Upper lobe of left lung (tissue), 6 donors: ENCODE measurements at places on chromosomes 16 and 17.

DNA sequence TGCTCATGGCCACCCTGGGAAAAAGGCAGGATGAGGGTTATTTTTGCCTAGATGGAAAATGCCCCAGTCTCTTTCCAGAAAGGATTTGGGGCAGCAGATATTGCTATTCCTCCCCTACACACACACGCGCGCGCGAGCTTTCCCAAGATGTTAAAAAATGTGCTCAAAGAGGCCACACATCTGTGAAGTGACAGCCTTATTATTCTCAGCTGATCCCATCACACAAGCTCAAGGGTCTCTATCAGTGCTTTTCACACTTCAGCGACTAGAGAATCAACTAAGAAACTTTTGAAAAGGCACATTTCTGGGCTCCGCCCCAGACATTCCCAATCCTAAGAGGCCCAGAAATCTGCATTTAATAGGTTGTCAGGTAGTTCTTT is 5.7 kb upstream of the RAB5C start:
- peaks cover 2% of the 10 kb centered on the region for H3K4me1 ChIP-seq
- H3K27me3 ChIP-seq: no peaks in the 10 kb centered on the region
- no peaks in the 10 kb centered on the region for H3K36me3 ChIP-seq
- H3K27ac ChIP-seq: no peak overlapping the region
- H3K4me3 ChIP-seq: no peak overlapping the region

DNA sequence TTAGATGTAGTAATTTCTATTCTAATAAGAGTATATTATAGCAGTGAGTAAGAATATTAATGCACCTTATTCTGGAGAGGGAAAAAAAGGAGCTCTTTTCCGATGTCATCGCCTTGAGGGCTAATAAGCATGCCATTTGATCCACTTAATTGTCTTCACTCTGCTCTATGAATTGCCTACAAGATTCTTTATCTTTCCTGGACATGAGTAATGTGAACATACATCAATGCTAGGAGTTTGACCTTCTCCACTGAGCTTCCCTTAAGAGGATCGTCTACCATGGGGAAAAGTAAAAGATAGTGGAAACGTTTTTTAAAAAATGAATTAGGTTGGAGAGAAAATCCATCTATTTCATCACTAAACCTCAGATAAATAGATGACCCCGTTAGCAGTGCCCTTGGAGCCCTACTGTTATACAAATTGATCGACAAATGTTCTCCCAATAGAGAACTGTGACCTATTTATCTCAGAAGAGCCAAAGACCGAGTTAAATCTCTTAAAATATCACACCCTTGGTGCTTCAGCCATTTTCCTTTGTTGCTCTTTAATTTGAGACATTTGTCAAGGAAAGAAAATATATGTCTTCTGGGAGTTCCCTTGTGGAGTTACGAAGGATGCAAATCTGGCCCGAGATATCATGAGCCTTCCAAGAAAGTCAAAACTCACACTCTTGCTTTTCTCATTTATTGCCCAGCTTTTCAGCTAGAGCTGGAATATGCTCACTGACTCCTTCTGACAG is 898.5 kb downstream of the KCNJ2 start:
- no peaks in the 10 kb centered on the region for H3K36me3 ChIP-seq
- no peak overlapping the region for H3K4me3 ChIP-seq
- DNase-seq: no peak
- no peaks in the 10 kb centered on the region for H3K4me1 ChIP-seq
- H3K27ac ChIP-seq: no peak overlapping the region

GRCh38 chr17:74150428-74151025 is 53.0 kb upstream of the RPL38 start:
- H3K4me3 ChIP-seq: no peak overlapping the region
- no peak for DNase-seq
- H3K27ac ChIP-seq: no peak overlapping the region
- no peaks in the 10 kb centered on the region for H3K27me3 ChIP-seq

GRCh38 chr17:37764383-37764782 is 19.5 kb upstream of the HNF1B start:
- DNase-seq: no peak
- H3K4me1 ChIP-seq: no peaks in the 10 kb centered on the region
- no peak overlapping the region for H3K27ac ChIP-seq

DNA sequence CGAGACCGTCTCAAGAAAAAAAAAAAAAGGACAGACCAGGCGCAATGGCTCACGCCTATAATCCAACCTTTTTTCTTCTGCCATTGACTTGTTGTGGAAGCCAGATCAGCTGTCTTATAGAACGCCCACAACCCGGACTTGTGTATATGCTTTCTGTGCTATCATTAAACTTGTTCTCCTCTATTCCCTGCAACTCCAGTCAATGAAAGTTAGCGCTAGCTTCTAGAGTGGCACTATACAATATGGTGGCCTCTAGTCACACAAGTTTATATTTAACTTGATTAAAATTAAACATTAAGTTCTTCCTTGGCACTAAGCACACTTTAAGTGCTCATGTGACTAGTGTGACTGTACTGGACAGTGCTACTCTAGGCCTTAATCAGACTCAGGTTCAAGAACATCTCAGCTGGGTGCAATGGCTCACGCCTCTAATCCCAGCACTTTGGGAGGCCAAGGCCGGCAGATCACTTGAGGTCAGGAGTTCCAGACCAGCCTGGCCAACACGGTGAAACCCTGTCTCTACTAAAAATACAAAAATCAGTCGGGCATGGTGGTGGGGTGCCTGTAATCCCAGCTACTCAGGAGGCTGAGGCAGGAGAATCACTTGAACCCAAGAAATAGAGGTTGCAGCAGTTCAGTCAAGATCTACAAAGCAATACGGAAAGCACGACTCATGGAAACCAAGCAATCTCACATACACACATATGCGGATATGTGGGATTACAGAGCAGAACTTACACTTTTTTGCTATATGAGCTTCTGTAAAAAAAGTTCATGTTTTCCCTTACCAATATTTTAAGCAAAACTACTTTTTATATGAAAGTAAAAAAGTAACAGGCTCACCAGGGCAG is 18.8 kb upstream of the GLG1 start:
- no peaks in the 10 kb centered on the region for H3K27me3 ChIP-seq
- DNase-seq: no peak
- peaks cover 97% of the 10 kb centered on the region for H3K36me3 ChIP-seq

DNA sequence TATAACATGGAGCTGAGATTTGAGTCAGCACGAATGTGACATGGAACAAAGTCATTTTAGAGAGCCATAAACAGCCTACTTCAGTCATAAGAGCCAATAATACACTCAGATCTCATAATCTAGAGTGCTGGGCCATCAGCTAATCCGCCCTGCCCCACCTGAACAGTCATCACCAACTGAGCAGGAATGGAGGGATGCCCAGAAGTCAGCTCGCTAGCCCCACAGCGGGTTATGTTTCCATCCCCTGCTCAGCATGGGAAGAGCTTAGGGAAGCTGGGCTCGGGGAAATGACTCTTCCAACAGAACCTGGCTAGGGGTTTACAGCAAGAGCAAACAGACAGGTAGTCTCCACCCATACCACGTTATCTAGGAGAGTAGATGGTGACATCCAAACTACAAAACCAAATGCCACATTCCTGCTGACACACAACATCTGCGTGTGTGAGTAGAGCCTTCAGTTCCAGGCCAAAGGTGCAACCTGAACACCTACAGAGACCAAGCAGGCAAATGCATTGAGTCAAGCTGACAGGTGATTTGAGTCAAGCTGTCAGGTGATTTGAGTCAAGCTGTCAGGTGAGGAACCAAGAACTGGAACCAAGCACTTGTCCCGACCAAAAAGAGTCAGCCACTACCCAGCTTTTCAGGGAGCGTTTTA is 2.0 kb downstream of the TMEM11 start:
- H3K36me3 ChIP-seq: peaks cover 4% of the 10 kb centered on the region
- no peak overlapping the region for H3K4me3 ChIP-seq
- no peak for DNase-seq

DNA sequence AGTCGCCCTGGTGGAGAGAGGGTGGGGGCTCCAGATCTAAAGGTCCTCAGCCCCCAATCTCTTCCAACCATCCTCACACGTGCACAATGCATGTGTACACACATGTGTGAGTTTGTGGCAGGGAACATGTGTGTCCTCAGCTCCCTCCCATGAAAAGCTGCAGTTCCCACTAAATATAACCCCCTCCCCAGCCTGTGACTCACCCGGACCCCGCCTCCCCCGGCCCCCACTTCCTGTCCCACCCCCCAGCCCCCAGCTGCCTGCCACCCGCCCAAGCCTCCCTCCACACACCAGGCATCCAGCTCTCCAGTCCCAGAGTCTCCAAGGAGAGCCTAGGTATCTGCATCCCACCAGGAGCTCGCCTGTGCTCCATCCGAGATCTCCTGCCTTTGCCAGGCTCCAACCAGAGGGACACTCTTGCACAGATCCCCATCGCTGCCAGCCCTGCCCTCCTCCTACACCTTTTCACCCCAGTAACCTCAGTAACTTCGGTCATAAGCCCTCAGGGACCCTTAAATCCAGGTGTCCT is 3.9 kb downstream of the DLG4 start:
- peak overlapping the region; percentile 60 for H3K4me3 ChIP-seq
- no peaks in the 10 kb centered on the region for H3K36me3 ChIP-seq
- no peak for DNase-seq
- peaks cover 49% of the 10 kb centered on the region for H3K4me1 ChIP-seq
- peak overlapping the region; percentile 99 for H3K27ac ChIP-seq

GRCh38 chr16:85089525-85089924 is 22.7 kb downstream of the CIBAR2 start:
- no peaks in the 10 kb centered on the region for H3K36me3 ChIP-seq
- peaks cover 35% of the 10 kb centered on the region for H3K4me1 ChIP-seq
- H3K27me3 ChIP-seq: no peaks in the 10 kb centered on the region

- H3K27ac ChIP-seq: peak overlapping the region; percentile 2
- peaks cover 41% of the 10 kb centered on the region for H3K36me3 ChIP-seq
- no peaks in the 10 kb centered on the region for H3K27me3 ChIP-seq
Measured at GRCh38 chr17:28763137-28763799, 19.5 kb downstream of the TRAF4 start.

GRCh38 chr17:83079352-83079747 is at the start of gene METRNL:
Gene METRNL (plus strand): TSS chr17:83079609. CDS start chr17:83079816, 207 bp downstream.
- no peaks in the 10 kb centered on the region for H3K36me3 ChIP-seq
- H3K4me1 ChIP-seq: peaks cover 41% of the 10 kb centered on the region
- H3K27me3 ChIP-seq: peaks cover 8% of the 10 kb centered on the region
- DNase-seq: peak; percentile 97
- H3K4me3 ChIP-seq: peak within 1 kb of the TSS; percentile 80
- H3K27ac ChIP-seq: peak within 1 kb of the TSS; percentile 86
